ENCODE measurements at places on chromosomes 11 and 22. TPM values are rescaled to one million over a fixed set of nuclear protein-coding genes. Genes with fewer than 3 reads are reported as not detected.

Gene SCGB1C1
- total RNA-seq, result not detected

Gene HBG1
- not detected for total RNA-seq

Gene TTLL1
- total RNA-seq, result 0.95 TPM

Gene CBLIF
- not detected for total RNA-seq

Gene OR6A2
- total RNA-seq, result not detected

- DNase-seq, result no peak
These were observed 26.9 kb upstream of the ALKBH3 start for GRCh38 chr11:43853781-43854180.

GRCh38 chr22:46848197-46848596, 85.7 kb downstream of the TBC1D22A start:
- DNase-seq, result no peak

GRCh38 chr11:74725701-74726100, 5.5 kb downstream of the CHRDL2 start:
- DNase-seq, result no peak

GRCh38 chr22:26707581-26707980, 50.2 kb downstream of the MIAT start:
- DNase-seq, result no peak

DNA sequence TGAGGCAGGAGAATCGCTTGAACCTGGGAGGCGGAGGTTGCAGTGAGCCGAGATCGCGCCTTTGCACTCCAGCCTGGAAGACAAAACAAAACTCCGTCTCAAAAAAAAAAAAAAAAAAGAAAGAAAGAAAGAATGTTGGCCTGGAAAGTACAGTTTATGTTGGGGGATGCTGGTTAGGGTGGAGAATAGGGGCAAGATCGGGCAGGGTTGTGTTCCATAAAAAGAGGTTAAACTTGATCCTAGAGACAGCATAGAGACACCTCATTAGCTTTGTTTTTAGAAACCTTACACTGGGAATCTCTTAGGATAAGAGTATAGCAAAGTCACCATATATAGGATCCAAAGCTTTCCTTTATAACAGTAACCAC, 1.9 kb upstream of the FTH1 start:
- no peak for DNase-seq

DNA sequence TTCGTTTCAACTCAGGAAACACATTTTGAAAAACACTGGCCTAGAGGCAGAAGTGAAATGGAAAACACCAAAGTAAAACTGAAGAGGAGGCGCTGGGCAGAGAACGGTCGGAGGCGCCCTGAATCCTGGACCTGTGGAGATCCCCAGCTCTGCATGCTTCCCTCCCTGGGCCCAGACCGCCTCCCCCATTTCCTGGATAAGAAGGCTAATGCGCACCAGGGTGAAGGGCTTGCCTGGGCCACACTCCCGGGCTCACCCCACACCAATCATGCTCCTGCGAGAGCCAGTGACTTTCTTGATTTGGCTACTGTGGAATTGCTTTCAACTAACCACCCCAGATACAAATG, 167.1 kb downstream of the CRYBB2 start:
- no peak for DNase-seq

DNA sequence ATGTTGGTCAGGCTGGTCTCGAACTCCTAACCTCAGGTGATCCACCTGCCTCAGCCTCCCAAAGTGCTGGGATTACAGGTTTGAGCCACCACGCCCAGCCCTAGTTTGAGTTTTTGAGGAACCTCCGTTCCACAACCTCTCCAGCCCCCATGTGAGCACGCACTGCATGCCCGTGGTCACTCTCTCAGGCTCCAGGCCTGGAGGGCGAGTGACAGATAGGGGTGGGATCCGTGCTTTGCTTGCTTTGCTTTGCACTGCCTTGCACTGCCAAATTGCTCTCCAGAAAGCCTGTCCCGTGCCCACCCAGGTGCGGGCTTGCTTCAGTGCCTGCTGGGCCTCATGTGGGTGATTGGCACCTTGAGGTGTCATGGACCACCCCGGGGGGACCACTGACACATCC, 29.9 kb downstream of the FGF4 start:
- no peak for DNase-seq

- DNase-seq, result no peak
These were observed 79.9 kb upstream of the VPREB1 start for GRCh38 chr22:22164541-22165272.

- no peak for DNase-seq
These were observed 1.2 kb upstream of the ASCL2 start for GRCh38 chr11:2271327-2272227.

DNA sequence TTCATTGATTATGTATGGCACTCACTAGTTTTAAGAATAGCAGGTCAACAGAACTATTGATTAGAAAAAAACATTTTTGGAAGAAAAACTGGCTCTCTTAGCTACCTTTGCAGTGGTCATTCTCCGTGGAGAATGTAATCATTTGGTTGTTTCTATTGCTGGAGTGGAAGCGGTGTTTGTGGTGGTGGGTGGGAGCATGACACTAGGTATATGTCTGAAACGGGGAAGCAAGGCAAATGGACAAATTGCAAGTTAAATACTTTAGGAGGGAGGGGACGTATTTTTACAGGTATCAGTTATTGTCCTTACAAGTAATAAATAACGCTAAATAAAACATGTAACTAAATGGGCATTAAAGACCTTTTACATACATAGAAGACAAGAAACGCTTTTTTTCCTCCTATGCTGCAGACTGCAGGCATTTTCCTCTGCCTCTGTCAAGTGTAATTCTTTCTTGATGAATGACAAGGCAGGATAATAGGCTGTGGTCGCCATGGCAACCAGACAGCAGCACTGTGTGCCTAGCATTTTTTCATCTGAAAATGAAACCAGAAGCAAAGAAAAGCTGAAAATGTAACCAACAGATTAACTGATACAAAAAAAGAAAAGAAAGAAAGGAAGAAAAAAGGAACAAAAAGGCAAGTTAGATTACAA, 46.2 kb downstream of the BLID start:
- no peak for DNase-seq

All from natural killer cell treated with Interleukin-12 subunit alpha and Interleukin-12 subunit beta and Interleukin-15 and Interleukin-18, amount 100 ng/mL, for 72 hours (primary cell).